BE2C (cell line): ENCODE measurements at places on chromosomes 3 and 15.

GRCh38 chr15:59304034-59304795 is 68.5 kb downstream of the MYO1E start:
- no peak for DNase-seq

DNA sequence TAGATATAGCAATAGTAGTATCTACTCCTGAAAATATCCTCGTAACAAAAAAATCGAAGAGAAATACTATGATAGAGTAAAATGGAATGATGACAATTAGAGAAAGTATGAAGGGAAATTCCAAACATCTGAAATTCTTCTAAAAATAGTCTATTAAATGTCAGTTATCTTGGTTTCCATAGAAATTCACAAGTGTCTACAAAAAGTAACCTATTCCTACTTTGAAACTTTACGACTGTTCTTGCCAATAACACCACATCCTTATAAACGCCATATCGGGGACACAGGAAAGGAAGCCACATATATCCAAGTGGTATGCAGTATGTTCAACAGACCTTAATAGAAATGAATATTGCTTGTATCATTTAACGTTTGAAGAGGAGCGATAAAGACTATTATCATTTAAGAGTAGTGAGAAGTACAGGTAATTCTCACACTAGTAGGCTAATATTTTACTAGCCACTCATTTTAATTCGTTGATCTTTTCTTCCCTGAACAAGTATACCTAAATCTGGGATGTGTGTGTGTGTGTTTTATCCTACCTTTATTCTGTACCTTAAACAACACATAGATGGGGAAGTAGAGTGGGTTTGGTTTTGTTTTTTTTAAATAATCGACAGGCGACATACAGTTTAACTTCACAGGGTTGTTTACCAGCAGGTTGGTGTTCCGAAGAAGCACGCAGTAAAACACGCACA is 1.2 kb downstream of the GPR176 start:
- DNase-seq = no peak

DNA sequence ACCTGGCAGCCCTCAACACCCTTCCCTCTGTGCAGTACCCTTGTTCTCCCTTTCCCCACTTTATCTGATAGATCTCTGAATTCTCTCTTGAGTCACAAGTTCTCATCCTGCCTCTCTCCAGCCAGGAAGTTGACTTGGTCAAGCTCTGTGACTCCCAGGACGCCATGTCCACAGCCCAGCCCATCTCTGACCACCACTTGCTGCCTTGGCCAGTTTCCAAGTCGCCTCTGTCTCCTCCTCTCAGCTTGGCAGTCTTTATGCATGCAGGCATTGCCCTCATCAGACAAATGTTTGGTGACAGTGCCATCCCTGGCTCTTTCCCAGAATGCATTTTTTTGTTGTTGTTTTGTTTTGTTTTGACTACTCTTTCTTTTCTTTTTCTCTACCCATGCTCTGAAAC is 25.7 kb downstream of the ZNF35 start:
- no peak for DNase-seq

DNA sequence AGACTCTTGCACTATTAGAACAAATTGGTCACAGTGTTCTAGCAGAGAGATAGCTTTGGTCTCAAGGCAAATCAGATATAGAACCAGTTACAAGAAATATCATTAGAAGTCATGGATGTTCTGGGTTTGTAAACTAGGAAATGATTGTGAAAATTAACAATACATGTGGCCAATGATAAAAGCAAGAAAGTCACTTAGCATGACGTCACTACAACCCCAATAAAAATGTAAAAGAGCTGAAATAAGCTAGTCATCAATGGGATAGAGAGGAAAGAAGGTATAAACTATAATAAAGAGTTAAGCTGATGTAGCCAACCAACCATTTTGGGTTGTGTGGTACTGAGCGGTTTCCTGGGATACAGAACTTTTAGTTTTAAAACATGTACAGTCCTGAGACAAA is 32.1 kb upstream of the KCNH8 start:
- no peak for DNase-seq

DNA sequence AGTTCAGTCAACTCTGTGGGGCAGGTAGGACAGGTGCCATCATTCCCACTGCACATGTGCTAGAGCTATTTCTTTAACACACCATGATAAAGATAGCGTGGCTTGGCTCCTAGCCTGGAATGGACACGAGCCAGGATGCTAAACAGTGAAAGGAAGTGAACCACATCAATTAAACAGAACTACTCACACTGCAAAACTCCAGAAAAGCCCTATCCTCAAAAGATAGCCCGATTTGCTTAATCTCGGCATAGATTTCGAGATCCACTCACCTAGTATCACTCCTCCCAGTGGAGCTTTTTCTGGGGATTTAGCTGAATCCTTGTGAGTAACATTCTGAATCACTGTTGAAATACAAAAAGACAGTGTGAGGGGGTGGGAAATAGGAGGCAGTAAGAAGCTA is 118.0 kb downstream of the ABI3BP start:
- DNase-seq = peak; percentile 31

DNA sequence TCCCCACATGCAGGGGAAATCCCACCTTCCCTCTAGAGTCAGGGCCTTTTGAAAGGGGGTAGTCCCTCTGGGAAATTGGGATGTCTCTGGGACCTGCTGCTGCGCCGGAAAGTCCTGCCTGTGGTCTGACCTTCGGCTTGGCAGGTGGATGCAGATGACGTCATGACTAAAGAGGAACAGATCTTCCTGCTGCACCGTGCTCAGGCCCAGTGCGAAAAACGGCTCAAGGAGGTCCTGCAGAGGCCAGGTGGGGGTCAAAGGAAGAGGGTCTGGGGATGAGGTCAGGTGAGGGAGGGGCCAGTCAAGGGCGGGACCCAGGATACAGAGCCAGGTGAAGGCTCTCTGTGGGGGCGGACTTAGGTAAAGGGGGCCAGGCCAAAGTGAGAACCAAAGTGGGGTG is 16.2 kb downstream of the PTH1R start:
- DNase-seq = no peak

DNA sequence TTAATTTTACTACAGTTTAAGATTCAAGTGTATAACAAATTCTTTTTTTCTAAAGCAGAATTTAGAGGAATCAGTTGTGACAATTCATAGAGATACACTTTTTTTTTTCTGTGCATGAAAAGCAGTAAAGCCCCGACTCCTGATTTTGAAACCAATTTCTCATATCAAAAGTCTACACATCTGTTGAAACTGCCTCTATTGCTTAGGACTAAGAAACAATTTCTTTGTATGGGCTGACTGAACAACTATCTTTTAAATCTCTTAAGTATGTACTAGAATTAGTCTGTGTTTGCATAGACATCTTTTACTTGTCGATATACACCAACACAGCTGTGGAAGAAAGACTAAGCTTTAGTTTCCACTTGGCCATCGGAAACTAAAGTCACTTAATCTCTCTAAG is 127.6 kb downstream of the MEIS2 start:
- no peak for DNase-seq
